Suppressor macrophage (primary cell): ENCODE measurements at places on chromosomes 6 and 20.

DNA sequence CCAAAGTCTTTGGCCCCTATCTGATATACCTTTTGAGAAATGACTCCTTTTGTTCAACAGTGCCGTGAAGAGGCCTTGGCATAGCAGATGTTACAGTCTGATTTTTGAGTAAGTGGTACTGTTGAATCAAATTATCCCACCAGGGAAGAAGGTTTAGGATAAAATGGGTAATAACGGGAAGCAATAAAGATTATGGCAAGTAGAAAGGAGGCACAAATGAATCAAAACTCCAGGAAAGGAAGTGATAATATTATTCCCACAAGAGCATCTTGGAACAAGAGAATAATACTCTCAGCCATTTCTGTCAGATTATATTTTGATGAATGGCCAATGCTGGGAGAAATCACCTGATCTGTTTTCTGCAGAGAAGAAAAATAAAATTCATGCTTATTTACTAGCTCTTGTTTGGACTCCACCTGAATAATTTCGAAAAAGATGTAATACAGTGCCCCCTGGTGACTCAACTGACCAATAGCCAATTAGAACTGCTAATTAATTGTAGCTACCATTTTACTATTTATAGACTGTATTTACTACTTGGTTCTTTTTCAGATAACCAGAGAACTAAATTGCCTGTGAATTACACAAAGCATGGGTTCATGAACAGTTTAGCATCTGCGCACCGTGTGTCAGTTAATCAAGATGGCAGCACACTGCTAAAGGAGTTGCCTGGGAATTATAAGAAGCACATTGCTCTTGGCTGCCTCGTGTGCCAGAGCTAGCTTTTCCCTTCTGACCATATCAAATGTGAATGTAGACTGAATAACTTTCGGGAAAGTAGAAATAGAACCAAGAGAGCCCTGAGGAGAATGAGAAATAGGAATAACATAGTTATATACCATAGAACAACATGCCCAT is 78.5 kb upstream of the TRDN start:
- peak; percentile 15 for DNase-seq

GRCh38 chr6:27495386-27496135 is 22.7 kb upstream of the ZNF184 start:
- DNase-seq, result peak; percentile 48

- no peak for DNase-seq
Measured at GRCh38 chr20:64009811-64010387, 26.1 kb upstream of the C20orf204 start.

GRCh38 chr20:41566896-41567527 is 51.2 kb downstream of the CHD6 start:
- DNase-seq, result no peak

DNA sequence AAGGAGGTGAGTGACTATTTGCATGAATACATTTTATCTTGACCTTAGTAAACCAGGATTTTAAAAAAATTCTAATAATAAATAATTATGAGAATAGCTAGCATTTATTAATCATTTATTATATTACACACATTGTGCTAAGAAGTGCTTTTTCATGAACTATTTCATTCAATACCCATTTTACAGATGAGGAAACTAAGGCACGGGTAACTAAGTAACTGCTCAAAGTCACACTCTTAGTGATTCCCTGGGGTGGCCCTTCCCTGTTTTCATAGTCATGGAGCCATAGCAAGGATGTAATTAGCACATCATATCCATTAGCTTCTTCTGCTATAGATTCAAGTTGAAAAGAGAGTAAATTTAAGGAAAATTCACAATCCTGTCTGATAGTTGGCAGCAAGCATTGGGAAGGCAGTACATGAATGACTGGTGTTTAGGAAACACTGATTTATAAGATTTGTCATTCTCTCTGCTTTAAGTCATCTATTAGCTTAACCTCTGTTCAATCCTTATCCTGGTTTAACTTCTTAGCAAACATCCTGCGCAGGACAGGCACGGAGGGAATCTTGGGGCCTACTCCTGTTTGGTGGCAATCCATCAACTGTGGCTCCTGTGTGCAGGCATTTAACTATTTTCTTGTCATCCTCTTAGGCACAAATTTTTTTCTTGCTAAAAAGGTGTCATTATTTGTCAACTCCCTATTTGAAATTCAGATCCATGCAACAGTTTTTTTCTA is 68.3 kb downstream of the RIN2 start:
- no peak for DNase-seq

DNA sequence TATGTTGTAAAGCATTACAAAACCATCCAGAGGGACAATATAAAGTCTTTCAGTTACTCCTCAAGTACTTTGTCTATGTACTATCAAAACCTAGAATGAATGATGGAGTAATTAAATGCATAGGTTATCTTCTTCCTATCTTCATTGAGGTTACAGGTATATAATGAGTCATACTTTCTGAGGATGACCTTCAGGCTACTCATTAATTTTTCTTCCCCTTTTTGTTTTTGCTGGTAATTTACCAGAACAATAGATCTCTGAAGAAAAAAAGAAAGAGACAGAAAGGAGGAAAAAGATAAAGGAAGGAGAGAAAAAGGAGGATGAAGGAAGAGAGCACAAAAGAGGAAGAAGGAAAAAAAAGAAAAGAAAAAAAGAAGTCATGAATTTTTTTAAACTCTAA is 398.4 kb downstream of the TBC1D32 start:
- no peak for DNase-seq

- peak; percentile 58 for DNase-seq
Measured at GRCh38 chr20:47784599-47785310, 526 bp downstream of the SULF2 start.

DNA sequence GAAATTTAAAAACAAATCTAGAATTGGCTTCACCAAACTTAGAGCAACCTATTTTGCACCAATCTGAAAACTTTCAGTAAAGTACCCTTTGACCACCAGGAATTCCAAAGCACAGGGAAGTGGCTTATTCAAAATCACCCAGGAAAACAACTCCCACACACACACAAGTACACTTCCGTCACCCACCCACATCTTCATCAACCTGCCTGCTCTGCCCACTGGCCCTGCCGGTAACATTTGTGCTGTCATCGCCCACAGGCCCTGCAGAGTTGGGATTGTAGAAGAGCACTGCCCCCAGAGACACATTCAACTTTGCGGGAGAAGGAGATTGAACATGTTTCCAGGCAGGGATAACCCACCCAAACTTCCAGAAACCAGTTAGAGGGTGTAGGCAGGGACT is 19.3 kb upstream of the SCML4 start:
- DNase-seq, result peak; percentile 8

DNA sequence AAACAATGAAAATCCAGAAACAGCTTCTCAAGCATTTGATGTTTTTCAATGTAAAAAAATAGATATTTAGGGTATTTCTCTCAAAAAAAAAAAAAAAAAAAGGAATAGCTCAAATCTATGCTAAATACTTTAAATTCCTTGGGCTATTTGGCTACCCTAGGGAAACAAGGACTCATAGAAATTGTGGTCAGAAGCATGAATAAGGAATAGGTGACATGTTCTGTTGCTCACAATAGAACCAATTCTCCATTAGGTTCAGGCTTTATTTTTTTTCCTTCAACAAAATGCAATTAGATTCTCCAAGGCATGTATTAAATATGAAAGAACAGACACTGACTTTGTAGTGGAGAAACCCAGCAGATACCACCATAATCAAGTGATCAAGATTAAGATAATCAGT is 904.3 kb upstream of the FLRT3 start:
- DNase-seq, result no peak

DNA sequence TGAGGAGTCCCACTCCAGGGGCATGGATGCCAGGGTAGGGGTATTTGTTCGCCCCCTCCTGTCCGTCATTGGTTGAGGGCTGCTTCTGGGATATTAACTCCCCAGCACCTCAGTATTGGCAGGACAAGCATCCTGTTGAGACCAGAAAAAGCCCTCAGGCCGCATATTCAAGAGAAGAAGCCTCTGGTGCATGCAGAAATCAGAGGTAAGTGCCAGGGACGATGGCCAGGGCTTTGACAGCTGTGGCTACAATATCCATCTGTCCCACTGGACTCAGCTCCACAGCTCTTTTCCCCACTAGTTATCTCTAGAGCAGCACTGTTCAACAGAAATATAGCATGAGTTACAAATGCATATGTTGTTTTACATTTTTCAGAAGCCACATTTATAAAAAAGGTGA is 651.3 kb downstream of the KIF16B start:
- no peak for DNase-seq

- DNase-seq, result peak; percentile 40
Measured at GRCh38 chr6:26217714-26218075, 130.5 kb downstream of the HFE start.

DNA sequence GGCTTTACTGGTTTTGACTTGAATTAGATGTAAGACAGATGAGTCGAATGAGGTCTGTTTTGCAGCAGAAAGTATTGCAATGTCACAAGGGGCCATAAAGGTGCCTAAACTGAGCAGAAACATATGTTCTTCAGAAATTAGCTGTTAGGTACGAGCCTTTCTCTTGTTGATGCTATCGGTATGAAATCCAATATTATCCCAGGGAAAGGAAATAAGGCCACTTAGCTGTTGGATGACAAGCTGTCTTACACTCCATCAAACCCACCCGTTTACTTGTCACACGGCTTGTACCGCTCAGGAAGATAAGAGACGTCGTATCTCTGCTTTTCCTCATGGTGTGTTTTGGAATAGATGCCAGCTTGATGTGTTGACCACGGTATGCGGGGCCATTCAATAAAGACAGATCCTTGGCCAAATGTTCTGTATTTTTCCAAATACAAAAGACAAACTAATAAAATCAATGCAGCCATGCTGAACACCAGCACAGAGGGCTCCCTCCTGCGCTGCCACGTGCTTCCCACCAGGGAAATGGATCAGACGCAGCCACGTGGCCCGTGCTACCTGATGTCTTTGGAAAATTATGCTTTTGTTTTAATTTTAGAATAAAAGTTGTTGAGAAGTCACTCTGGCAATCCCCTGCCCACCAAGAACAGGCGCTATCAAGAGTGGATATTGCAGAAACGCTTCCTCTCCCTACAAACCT is 255.9 kb upstream of the SULF2 start:
- no peak for DNase-seq

DNA sequence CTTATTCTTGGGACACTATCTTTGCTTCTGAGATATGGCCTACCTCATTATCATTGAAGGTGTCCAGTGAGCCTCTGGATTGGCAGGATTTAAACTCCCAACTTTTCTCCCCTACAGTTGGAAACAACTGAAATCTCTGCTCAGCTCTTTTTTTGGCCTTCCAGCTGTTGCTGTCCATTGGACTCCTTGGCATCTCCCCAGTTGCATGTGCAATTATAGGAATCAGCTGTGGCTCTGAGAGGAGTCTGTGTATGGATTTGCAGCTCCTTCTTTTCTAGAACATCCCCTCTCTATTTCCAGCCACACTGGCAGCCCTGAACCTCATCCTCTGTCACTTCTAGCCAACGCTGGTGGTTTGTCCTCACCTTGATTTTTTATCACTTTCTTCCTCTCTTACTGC is 21.2 kb downstream of the RAB22A start:
- DNase-seq, result no peak

DNA sequence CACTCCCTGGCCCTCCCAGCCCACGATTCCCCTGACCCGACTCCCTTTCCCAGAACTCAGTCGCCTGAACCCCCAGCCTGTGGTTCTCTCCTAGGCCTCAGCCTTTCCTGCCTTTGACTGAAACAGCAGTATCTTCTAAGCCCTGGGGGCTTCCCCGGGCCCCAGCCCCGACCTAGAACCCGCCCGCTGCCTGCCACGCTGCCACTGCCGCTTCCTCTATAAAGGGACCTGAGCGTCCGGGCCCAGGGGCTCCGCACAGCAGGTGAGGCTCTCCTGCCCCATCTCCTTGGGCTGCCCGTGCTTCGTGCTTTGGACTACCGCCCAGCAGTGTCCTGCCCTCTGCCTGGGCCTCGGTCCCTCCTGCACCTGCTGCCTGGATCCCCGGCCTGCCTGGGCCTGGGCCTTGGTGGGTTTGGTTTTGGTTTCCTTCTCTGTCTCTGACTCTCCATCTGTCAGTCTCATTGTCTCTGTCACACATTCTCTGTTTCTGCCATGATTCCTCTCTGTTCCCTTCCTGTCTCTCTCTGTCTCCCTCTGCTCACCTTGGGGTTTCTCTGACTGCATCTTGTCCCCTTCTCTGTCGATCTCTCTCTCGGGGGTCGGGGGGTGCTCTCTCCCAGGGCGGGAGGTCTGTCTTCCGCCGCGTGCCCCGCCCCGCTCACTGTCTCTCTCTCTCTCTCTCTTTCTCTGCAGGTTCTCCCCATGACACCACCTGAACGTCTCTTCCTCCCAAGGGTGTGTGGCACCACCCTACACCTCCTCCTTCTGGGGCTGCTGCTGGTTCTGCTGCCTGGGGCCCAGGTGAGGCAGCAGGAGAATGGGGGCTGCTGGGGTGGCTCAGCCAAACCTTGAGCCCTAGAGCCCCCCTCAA is at the start of gene LTA:
Gene LTA, plus strand, starts transcription at position 249 of the 871 bp plus-strand sequence. Its CDS starts 454 bp downstream, at position 703.
- DNase-seq, result no peak

DNA sequence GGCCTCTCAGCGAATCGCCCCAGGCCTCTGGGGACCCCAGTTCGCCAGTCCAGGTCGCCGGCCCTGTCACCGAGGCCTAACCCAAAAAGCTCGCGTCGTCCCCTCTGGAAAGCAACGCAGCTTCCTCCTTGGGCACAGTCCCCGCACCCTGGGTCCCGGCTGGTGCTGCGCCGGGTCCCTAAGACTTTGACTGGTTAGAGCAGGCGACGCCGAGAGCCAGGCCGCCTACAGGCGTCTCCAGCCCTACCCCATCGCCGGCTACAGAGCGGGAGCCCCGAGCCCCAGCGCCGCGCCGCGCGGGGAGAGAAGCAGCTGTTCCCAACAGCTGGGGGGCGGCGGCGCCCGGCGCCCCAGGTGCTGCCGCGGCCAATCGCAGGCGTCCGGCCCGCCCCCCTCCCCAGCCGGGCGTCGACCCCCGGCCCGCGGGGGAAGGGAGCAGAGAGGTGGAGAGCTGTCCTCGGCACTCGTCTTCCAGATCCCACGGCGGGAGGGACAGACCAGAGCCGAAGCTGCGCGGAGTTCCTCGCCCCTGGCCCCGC is 540 bp upstream of the RBM24 start:
- DNase-seq, result peak; percentile 19

- DNase-seq, result peak; percentile 43
Measured at GRCh38 chr20:59718071-59718470, 113.7 kb downstream of the PHACTR3 start.

DNA sequence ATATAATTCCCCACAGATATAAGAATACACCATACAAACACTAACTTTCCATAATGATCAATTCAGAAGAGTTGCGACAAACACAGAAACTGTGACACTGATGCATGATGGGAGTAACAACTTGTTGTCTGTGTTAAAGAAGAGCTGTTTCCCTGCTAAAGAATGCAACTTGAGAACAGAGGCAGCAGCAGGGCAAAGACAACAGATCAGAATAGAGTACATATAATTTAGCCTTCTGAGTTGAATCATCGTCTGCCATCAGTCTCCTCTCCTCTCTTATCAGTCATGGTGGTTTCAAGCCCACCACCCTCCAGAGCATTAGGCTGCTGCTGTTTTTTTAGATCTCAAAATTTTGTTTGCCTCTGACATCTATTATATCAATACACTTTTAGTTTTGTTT is 280.4 kb downstream of the UBE3D start:
- DNase-seq, result no peak
